ENCODE measurements at places on chromosomes 16 and 17.
A peak's percentile ranks its signal among the peaks of the same experiment; 100 is the strongest.

DNA sequence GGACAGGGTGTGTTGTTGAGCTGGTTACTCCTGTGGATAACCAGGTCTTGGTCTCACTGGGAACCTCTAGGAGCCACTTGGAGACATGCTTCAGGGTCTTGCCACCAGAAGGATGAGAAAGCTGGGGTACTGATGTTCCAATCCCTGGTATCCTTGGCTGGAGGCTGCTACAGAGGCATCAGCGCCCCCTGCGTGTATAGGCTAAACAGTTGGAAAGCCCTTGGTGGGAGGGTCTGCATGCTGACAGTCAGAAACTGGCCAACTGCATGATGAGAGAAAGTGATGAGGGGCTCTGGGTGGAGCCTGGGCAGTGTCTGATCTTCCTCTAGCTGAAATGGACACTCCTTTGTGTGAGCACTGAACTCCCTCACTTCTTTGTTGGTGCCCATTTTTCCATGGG lies 536.9 kb downstream of the XYLT1 start:
- DNase-seq: no peak

DNA sequence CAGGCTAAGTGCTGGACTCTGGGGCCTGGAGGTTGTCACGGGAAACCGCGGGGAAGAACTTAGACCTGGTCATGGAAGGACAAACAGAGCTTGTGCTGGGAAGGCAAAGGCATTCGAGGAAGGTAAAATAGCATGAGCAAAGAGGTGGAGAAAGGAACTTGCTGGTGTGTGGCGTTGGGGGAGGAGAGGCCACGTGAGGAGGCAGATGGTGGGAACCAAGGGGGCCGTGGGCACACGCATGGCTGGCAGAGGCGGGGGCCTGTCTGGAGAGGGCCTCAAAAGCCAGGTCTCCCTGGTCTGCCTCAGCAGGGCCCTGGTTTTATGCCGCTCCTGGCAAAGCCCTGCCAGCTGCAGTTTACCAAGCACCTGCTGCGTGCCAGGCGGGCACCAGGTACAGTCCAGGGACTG lies 15.3 kb downstream of the CORO7 start:
- DNase-seq: no peak

DNA sequence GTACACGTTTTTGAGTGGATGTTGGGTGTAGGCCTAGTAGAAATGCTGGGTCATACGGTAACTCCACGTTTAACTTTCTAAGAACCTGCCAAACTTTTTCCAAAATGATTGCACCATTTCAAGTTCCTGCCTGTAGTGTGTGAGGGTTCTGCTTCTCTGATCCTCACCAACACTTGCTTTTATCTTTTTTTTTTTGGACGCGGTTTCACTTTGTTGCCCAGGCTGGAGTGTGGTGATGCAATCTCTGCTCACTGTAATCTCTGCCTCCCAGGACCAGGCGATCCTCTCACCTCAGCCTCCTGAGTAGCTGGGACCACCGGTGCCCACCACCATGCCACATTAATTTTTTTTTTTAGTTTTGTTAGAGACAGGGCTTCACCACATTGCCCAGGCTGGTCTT lies 23.5 kb downstream of the ZNF750 start:
- no peak for DNase-seq

DNA sequence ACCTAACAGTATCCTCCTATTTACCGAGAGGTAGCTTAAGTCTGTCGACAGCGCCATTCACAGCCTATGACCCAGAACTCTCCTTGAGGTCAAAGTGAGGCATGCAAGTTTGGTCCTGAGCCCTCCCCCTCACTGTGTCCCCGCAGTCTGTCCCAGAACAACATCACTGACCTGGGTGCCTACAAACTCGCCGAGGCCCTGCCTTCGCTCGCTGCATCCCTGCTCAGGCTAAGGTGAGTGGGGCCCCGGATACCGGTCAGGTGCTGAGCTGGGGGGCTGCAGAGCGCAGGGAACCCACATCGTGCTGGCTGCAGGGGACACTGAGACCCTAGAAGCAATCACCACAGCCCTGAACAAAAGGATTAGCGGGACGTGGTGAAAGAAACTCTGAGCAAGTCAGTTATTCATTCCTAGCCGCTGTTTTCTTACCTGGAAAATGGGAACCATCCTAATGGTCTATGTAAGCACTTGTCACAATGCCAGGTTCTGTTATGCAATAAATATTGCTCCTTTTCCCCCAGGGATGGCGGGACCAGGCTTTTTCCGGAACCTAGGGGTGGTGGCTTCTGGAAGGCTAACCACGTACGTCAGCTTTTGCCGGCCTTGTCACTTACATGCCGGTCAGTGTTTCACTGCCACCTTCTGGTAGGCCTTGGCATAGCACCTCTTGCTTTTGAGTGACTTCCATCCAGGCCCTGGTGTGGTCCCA lies 23.8 kb downstream of the DEXI start:
- DNase-seq: peak; percentile 77

DNA sequence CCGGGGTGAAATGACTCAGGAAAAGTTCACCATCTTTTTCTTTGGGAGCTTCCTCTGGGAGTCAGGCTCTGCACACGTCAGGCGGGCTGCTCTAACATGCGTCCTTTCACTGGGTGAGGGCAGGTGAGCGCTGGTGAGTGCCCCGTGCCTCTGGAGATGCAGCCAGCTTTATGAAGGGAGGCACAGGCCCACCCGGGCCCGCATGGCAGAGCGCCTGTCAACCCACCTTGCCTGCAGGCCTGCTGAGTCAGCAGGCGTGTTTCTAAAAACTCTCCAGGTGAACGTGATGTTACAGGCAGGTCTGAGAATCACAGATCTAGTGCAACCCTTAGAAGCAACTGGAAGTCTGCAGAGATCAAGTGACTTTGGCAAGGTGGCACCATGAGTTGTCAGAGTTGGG lies 18.4 kb downstream of the MAP1LC3B start:
- DNase-seq: no peak

DNA sequence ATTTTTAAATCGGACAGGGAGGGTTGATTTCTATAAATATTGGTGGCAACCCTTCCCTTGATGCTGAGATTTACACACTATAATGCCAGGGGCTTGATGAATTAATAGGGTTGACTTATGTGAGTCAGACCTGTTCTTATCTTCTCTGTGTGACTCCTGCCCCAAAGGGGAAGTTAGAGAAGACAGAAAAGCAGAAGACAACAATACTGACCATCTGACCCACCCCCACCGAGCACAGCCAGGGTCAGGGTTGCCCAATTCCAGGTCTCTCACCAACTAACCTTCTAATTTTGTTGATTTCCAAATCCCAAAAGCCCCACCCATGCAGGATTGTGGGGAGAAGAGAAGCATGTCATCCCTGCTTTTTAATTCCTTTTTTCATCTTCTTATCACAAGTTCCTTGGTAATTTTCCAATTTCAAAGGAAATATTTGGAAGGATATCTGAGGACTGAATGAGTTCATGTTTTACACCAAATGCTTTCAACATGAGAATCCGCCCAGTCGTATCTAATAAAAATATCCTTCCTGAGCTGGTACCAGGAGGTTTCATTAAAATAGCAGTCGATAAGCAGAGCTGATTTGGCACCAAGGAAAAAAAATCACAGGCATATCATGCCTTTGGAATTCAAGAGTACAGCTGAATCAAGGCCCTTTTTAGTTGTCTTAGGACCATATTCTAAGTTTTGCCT lies 603.4 kb upstream of the CDH11 start:
- no peak for DNase-seq

DNA sequence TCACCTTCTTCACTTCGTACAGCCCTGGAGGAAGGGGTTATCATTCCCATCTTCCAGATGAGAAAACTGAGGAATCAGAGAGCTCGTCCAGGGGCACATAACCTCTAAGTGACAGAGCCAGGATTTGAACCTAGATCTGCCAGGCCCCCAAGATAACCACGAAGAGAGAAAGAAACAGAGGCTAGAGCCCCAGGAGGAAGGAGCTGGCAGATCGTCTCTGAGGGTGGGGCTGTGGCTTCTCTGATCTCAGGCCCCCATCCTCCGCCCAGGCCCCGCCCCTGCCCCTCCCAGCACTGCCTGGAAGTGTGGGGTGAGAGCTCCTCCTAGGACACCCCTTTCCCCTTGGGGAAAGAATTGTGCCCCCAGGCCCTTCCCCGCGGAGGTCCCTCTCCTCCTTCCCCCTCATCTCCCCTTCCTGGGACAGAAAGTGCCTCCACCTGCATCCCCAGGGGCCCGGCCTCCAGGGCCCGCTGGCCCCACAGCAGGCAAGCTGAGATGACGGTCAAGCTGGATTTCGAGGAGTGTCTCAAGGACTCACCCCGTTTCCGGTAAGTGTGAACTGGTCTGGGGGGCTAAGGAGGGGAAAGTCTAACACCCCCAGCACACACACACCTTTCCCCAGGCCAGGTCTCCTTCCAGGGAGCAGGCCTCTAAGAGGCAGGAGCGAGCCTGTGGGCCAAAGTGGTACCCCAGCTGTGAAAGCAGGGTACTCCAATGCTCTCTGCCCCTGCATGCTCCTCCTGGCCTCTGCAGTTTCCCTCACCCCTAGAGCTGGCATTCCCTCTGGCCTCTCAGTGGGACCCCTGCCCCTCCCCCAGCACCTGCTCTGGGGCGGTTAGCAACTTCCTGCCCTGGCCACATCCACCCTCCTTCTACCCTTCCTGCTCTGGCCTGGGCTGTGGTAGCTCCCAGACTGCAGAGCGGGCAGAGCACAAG lies at the start of gene ACAP1:
Gene ACAP1, plus strand, starts transcription at position 290 of the 936 bp plus-strand sequence. Its CDS starts 206 bp downstream, at position 496.
- peak; percentile 85 for DNase-seq

DNA sequence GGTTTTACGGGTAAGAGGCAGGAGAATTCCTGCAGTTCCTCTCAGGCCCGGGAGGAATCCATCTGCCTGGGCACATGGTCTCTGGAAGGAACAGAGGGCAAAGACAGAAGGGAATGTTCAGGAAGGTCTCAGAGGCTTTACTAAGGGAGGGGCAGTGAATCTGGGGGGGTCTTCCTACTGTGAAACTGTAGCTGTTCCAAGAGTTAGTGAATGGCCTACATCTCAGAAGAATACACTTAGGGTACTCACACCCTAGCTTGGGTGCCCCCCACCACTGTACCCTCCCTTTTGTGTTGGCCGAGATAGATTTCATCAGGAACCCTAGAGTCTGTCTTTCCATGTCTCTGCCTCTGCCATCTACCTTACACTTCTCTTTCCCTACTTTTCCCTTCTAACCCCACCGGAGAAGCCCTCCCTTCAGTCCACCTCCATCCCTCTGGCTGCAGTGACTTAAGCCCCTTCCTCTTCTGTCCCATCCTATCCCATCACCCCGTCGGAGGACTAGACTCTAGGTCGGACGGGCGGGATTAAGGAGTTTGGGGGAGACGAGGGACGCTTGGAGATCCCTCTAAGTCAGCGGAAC lies 316 bp downstream of the DLG4 start:
- DNase-seq: no peak

GRCh38 chr17:73262676-73263642 lies 1.3 kb upstream of the CPSF4L start:
- DNase-seq: no peak

GRCh38 chr17:20930081-20930760 lies 112.6 kb downstream of the USP22 start:
- no peak for DNase-seq

GRCh38 chr17:15659663-15660062 lies 24.4 kb downstream of the TRIM16 start:
- no peak for DNase-seq

GRCh38 chr17:50866950-50867362 lies 802 bp upstream of the TOB1 start:
- peak; percentile 30 for DNase-seq

GRCh38 chr16:1530883-1531637 lies 2.4 kb upstream of the TMEM204 start:
- DNase-seq: no peak

GRCh38 chr17:57475796-57476195 lies 219.5 kb downstream of the MSI2 start:
- DNase-seq: no peak

- no peak for DNase-seq
Measured at GRCh38 chr17:41331606-41332005, 16.1 kb upstream of the KRTAP17-1 start.
